ENCODE measurements at places on chromosomes 2 and 18.

DNA sequence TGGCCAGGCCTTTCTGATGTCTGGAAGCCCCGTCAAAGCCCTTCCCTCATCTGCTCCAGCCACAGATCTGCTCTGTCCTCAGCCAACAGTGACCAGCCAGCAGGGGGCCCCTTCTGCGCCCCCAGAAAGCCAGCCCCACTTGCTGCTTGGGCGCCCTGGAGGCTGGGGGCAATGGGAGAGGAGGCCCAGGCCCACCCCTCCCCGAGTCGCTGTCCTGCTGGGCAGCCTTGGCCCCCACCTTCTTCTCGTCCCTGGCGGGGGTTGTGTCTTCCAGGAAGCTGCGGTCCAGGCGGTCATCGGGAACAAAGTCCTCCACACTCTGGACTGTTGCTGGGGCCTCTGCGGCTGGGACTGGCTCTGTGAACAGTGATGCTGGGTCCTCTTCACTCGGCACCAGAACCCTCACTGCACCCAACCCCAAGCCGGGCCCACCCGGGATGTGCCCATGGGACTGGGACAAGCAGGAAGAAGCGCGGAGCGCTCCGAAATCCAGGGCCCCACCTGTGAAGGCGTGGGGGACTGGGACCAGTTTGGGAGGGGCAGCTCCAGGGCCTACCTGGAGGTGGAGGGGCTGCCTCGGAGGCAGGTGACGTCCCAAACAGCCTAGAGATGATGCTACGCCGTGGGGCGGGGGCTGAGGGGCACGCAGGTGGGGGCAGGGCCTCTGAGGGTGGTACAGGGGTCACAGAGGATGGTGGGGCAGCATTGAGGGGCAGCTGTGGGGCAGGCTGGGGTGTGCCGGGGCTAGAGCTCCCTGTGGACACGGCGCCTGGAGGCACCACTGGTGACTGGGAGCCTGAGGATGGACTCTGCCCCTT, 257.6 kb downstream of the ANKRD30B start:
- no peak for DNase-seq

GRCh38 chr2:172462849-172463381, 35.5 kb downstream of the ITGA6 start:
- no peak for DNase-seq

GRCh38 chr2:241970716-241971115, 101.2 kb downstream of the RTP5 start:
- DNase-seq: no peak

DNA sequence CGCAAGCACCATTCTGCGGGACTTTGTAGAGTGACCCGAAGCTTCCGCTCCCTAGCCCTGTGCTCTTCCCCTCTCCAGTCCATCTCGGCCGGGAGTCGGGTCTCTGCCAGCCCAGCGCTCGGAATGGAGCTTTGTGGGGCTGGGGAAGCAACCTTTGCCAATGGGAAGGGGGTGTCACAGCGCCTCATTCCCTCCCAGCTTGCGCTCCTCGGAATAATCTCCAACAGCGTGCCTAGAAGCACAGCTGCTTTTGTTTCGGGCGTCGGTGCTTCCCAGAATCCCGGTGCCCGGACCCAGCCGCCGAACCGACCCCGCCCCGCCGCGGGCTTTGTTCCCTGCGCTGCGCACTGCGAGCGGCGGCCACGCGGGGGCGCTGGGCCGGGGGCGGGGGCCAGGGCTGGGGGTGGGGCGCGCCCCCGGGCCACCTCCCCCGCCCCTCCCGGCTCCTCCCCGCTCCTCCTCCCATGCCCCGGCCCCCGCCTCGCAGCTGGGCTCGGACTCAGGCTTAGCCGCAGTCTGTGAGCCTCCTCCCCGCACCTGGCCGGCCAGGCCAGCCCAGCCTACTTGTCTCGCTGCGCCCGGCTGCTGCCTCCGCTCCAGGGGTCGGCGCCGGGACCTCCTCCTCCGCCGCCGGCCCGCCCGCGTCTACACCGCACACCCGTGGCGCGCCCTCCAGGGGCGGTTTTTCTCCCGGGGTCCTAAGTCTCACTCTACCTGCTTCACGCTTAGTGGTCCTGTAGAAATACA, 77.7 kb upstream of the SMAD2 start:
- peak; percentile 58 for DNase-seq

- no peak for DNase-seq
These were observed 120.6 kb upstream of the BOD1L2 start for GRCh38 chr18:57026316-57026715.

DNA sequence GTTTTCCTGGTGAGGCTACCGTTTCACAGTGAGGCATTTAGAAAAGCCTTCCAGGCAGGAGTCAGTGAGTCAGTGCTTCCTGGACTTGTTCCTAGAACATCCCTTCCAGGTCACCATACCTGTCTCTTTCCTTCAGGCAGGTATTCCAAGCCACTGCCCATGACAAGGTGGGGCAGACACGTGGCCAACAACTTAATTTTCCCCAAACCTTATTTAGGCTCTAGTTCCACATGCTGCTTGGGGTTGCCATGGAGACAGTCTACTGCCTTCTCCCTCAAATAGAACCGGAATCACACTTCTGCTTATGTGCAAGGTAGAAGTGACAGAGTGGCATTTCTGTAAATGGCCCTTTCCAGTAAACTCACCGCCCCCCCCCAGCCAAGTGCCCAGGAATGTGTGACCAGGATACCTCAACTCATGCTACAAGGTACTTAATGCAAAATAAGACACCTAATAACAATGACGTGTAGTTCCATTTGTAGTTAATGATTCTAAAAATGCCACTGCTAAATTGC, 258.3 kb downstream of the PRKCE start:
- DNase-seq: no peak

DNA sequence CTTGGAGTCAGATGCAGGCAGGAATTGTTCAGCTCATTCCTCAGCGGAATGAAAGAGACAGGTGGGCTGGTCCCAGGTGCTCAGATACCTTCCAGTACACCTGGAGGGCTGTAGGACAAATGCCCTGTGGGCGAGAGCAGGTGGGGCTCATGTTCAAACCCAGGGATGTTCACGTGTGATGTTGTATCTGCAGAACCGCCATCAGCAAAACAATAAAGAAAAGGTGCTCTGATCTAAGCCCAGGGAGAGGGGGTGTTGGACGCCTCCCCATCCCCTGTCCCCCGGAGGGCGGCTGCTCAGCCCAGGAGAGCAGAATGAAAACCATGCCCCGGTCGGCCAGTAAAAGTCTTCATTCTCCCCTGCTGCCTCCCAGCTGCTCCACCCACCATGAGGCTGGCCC, 197.4 kb downstream of the HAUS1 start:
- no peak for DNase-seq

DNA sequence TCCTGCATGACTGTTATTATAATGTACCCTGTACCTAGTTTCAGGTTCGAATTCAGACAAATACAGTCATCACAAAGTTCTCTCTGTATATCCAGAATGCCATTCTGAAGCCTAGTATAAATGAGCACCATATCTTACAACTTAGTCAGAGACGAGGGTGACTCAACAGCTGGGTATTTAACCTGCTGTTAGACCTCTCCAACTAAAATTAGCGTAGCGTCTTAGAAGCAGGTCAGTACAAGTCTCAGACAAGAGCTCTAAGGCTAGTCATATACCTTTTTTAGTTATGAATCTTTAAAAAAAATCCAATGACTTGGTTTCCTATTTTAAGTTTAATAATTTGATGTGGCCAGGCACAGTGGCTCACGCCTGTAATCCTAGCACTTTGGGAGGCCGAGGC, 74.1 kb downstream of the CABYR start:
- DNase-seq: no peak

- DNase-seq: no peak
These were observed 155.6 kb upstream of the HS6ST1 start for GRCh38 chr2:128474036-128474955.

- no peak for DNase-seq
These were observed 63.2 kb downstream of the ASB1 start for GRCh38 chr2:238489896-238490295.

GRCh38 chr18:34976123-34976522, 65.1 kb upstream of the MAPRE2 start:
- DNase-seq: no peak

DNA sequence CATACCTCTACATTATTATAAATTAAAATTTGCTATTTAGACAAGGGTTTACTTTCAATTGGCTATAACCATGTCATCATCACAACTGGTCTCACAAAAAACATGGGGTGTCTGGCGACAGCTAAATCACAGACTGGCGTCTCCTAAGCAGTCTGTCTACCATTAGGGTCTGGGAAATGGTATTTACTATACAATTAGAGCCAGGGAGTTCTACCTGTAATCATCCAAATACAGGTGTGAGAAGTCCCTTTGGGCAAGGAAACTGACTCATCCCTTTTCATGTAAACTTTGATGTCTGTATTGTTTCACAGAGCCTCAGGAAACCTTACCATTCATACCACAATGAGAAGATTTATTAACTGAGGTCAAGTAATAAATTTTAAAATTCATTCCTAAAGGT, 126.7 kb downstream of the OLA1 start:
- DNase-seq: no peak

GRCh38 chr2:149068996-149069888, 30.7 kb downstream of the LYPD6B start:
- no peak for DNase-seq

- no peak for DNase-seq
These were observed 5.9 kb downstream of the TRIB2 start for GRCh38 chr2:12722447-12723316.

GRCh38 chr18:61967252-61967891, 74.6 kb upstream of the RNF152 start:
- DNase-seq: no peak

DNA sequence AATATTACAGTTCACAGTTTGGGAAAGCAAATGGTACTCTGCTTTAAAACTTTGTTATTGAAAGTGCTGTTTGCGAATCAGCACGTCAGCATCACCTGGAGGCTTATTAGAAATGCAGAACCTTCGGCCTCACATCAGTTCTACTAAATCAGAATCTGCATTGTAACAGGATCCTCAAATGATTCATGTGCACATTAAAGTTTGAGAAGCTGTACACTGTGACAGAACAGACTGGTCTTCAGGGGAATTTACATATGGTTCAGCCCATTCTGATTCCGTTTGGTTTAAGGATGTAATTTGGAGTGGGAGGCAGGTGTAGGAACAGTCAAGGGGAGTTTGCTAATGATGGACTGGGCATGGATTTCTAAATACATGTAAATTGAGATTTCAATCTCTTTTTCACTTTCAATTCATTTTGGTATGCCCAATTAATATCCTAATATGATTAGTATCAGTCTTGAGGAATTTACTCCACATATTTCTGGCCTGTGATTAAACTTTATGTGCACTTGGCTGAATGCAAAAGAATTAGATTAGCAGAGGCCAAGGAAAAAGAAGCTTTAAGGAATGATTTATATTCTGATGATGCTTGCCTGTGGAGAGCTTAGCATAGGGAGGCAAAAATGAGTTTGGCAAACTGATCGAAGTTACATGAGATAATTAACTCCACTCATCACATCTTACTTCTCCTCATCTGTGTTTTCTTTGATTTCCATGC, 248.8 kb downstream of the XIRP2 start:
- DNase-seq: no peak

DNA sequence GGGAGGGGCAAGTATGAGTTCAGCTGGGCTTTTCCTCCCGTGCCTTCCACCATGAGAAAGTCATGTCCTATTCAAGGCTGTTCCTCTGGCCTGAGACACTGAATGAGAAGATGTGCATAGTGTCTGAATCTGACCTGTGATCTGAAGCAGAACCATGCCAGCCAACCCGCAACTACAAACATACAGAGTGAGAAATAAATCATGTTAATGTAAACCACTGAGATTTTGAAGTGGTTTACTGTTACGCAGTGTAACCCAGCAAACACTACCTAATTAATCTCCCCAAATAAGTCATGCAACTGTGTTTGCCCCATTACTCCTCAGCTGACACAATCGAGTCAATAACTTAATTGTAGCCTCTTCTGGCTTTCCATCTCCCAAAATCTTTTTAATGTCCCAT, 49.2 kb downstream of the METTL4 start:
- no peak for DNase-seq

- DNase-seq: no peak
These were observed 79.4 kb upstream of the AGAP1 start for GRCh38 chr2:235414422-235414821.

- DNase-seq: no peak
These were observed 60.8 kb upstream of the PGAP1 start for GRCh38 chr2:196987298-196987648.

- DNase-seq: no peak
These were observed 47.0 kb upstream of the RALBP1 start for GRCh38 chr18:9428301-9428706.

GRCh38 chr2:221204699-221205098, 367.4 kb downstream of the EPHA4 start:
- DNase-seq: no peak

DNA sequence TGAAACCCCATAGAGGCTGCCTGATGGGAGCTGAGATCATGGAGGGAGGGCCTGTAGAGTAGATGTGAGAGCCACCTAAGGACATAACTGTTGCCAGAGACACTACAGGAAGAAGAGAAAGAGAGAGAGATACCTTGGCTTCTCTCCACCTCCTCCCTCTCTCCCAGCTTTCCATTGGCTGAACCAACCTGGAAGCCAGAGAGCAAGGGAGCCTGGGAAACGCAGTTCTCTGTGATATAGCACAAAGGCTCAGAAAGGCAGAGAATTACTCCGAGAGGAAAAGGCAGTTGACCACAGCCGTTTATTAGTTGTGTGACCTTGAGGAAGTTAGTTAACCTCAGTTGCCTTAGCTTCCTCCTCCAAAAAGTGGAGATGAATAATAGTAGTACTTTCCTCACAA, 37.7 kb upstream of the MAT2A start:
- DNase-seq: no peak

GRCh38 chr2:144648837-144649465, 129.0 kb upstream of the ZEB2 start:
- no peak for DNase-seq

GRCh38 chr2:98656800-98657199, 48.4 kb downstream of the UNC50 start:
- no peak for DNase-seq

- DNase-seq: no peak
These were observed 19.8 kb upstream of the EFHD1 start for GRCh38 chr2:232613538-232614134.

- DNase-seq: no peak
These were observed 454.6 kb upstream of the TRIB2 start for GRCh38 chr2:12261986-12262680.

GRCh38 chr2:17059458-17059857, 393.8 kb upstream of the CYRIA start:
- no peak for DNase-seq

GRCh38 chr18:22551536-22552151, 133.9 kb upstream of the CTAGE1 start:
- no peak for DNase-seq

All from stimulated activated CD4-positive, alpha-beta T cell treated with anti-CD3 and anti-CD28 coated beads, Interleukin-4, amount 100 ng/mL, for 4 hours (primary cell).